ENCODE measurements at places on chromosomes 5 and 9.

- H3K4me1 ChIP-seq: peaks cover 25% of the 10 kb centered on the region
- H3K27me3 ChIP-seq: no peaks in the 10 kb centered on the region
- DNase-seq: no peak
- no peak overlapping the region for H3K4me3 ChIP-seq
- H3K27ac ChIP-seq: no peak overlapping the region
These were observed 60.7 kb downstream of the LHFPL2 start for GRCh38 chr5:78587775-78588291.

DNA sequence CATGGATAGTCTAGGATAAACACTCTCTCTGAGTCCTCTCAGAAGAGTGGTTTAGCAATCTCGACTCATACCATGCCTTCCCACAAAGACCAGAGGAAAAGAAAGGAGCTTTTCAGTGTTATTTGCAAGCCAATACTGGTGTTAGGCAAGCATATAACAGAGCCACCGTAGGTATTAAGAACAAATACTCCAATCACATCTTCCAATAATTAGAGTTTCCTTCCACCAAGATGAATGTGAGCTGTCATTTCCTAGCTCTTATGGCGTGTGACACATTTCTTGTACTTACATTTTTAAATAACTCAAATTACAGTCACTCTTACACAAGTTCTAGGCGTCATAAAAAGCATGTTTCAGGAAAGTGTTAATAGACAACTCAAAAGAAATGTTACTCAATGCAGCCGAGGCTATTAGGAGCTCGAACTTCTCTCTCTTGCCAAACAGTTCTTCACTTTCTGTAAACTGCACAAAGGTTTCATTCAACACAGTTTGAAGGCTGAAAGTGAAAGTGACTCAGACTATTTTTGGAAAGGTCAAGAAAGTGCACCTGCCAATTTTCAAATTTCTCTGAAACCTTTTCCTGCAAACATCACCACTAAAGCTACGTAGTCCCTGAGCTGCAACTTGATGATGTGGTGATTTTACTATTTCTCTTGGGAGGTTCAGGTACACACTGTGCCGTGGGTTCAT, 153.8 kb downstream of the AUH start:
- H3K27ac ChIP-seq: peak overlapping the region; percentile 69
- H3K36me3 ChIP-seq: peaks cover 13% of the 10 kb centered on the region
- H3K4me1 ChIP-seq: peaks cover 16% of the 10 kb centered on the region
- no peaks in the 10 kb centered on the region for H3K27me3 ChIP-seq
- H3K4me3 ChIP-seq: peak overlapping the region; percentile 8
- no peak for DNase-seq

DNA sequence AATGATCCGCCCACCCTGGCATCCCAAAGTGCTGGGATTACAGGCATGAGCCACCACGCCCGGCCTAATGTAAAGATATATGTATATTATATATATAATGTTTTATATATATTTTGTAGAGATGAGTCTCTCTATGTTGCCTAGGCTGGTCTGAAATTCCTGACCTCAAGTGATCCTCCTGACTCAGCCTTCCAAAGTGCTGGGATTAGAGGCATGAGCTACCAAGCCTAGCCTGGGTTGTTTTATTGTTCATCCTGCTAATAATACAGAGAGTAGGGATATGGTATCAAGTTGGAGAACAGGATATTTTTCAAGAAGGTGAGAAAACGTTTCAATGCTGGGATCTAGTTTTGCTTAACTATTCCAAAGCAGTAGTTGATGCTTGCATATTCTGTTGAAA, 2.9 kb downstream of the SEC24A start:
- H3K36me3 ChIP-seq: no peaks in the 10 kb centered on the region
- peaks cover 20% of the 10 kb centered on the region for H3K4me1 ChIP-seq
- H3K4me3 ChIP-seq: peak overlapping the region; percentile 27
- no peak for DNase-seq
- no peaks in the 10 kb centered on the region for H3K27me3 ChIP-seq
- no peak overlapping the region for H3K27ac ChIP-seq

DNA sequence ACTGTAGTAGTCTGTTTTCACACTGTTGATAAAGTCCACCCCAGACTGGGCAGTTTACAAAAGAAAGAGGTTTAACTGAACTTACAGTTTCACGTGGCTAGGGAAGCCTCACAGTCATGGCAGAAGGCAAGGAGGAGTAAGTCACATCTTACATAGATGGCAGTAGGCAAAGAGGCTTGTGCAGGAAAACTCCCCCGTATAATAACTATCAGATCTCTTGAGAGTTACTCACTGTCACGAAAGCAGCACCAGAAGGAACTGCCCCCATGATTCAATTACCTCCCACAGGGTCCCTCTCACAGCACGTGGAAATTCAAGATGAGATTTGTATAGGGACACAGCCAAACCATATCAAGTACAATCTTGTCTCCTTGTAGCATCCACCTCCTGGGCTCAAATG, 21.1 kb downstream of the PARP8 start:
- H3K27ac ChIP-seq: no peak overlapping the region
- peaks cover 4% of the 10 kb centered on the region for H3K4me1 ChIP-seq
- no peak overlapping the region for H3K4me3 ChIP-seq
- peaks cover 24% of the 10 kb centered on the region for H3K36me3 ChIP-seq
- no peaks in the 10 kb centered on the region for H3K27me3 ChIP-seq
- DNase-seq: no peak

DNA sequence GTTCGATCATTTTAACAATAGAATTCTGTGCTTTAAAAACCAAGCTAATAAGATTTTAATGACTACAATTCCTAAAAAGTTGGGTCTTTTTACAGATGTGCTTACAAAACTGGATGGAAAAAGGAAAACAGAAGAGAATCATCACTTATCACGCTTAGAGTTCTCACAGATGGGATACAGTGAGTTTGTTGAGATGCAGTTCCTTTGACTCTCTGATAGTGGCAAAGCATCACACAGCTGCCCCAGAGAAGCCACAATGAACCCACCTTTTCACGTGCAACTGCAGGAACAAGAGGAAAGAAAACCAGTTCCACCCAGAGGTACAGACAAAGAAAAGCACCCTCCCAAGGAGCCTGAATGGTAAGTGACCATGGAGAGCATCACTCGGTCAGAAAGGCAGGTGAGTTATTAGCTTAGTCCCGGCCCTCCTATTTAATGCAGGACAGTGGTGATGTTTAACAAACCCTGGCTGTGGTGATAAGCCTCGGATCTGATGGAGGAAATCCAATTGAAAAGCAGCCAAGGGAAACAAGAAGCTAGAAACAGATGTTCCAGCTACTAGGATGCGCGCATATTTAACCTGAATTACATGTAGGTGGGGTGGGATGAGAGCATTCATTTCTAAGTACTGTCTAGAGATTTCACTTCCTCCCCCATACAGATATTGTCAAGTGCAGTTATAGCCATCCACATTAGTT, 167.7 kb downstream of the TARS1 start:
- no peaks in the 10 kb centered on the region for H3K4me1 ChIP-seq
- no peak for DNase-seq
- no peaks in the 10 kb centered on the region for H3K36me3 ChIP-seq
- no peaks in the 10 kb centered on the region for H3K27me3 ChIP-seq
- no peak overlapping the region for H3K27ac ChIP-seq

- H3K36me3 ChIP-seq: no peaks in the 10 kb centered on the region
- no peaks in the 10 kb centered on the region for H3K4me1 ChIP-seq
These were observed 665 bp upstream of the INSL4 start for GRCh38 chr9:5230554-5230953.

DNA sequence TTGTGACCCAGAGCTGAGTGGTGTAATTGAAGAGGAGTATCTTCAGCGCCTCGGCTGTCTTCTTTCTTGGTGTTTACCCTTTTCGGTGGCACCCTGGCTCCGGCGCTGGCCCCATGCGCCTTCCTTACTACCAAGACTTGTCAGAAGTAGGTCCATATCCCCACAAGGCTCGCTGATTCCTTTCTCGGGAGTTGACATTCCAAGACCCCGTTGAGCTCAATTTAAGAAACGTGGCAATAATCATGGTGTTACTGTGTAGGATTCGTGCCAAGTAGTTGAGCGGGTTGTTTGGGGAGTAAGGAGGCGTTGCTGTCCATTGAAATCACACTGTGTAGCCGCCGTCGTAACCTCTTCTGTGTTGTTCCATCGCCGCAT, 795 bp downstream of the NDUFAF2 start:
- peak overlapping the region; percentile 54 for H3K27ac ChIP-seq
- H3K36me3 ChIP-seq: peaks cover 7% of the 10 kb centered on the region
- DNase-seq: no peak
- no peak overlapping the region for H3K4me3 ChIP-seq

- H3K36me3 ChIP-seq: no peaks in the 10 kb centered on the region
- H3K27ac ChIP-seq: no peak overlapping the region
- no peak overlapping the region for H3K4me3 ChIP-seq
- H3K27me3 ChIP-seq: peaks cover 9% of the 10 kb centered on the region
These were observed 5.2 kb upstream of the GCNT1 start for GRCh38 chr9:76453785-76454184.

DNA sequence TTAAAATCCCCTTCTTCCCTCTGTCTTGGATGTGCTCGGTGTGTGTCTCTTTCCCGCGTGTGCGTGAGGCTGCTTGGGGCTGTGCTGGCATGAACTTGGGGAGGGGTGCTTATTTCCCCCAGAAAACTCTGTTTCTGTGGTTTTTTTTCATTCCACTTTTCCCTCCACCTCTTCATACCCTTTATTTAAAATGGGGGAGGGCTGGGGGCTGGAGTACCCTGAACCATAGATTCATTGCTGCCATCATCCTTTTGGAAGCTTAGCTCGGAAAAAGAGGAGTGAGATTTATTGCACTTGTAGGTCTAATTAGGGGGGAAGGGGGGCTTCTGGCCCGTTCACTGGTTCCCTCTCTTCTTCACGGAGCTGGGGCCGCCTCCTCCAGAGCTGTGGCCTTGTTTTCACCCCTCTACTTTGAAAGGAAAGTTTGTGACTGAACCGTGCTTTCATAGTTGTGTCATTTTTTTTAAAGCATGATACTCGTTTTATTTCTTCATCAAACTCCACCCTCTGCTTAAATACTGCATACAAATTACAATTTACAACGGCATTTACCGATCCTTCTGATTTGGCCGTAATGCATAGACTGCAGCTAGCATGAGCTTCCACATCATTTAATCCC, 2.9 kb downstream of the NR2F1 start:
- H3K4me3 ChIP-seq: peak overlapping the region; percentile 100
- peaks cover 52% of the 10 kb centered on the region for H3K36me3 ChIP-seq
- peak overlapping the region; percentile 99 for H3K27ac ChIP-seq
- peaks cover 47% of the 10 kb centered on the region for H3K27me3 ChIP-seq
- peaks cover 34% of the 10 kb centered on the region for H3K4me1 ChIP-seq
- DNase-seq: no peak

- H3K4me1 ChIP-seq: no peaks in the 10 kb centered on the region
- H3K27me3 ChIP-seq: peaks cover 5% of the 10 kb centered on the region
- H3K36me3 ChIP-seq: no peaks in the 10 kb centered on the region
- H3K4me3 ChIP-seq: no peak overlapping the region
These were observed 77.5 kb upstream of the TGFBR1 start for GRCh38 chr9:99027443-99027842.

GRCh38 chr5:14090290-14090689, 52.9 kb upstream of the TRIO start:
- no peak overlapping the region for H3K4me3 ChIP-seq
- H3K4me1 ChIP-seq: peaks cover 6% of the 10 kb centered on the region
- DNase-seq: no peak
- H3K27ac ChIP-seq: no peak overlapping the region
- H3K36me3 ChIP-seq: no peaks in the 10 kb centered on the region
- no peaks in the 10 kb centered on the region for H3K27me3 ChIP-seq

DNA sequence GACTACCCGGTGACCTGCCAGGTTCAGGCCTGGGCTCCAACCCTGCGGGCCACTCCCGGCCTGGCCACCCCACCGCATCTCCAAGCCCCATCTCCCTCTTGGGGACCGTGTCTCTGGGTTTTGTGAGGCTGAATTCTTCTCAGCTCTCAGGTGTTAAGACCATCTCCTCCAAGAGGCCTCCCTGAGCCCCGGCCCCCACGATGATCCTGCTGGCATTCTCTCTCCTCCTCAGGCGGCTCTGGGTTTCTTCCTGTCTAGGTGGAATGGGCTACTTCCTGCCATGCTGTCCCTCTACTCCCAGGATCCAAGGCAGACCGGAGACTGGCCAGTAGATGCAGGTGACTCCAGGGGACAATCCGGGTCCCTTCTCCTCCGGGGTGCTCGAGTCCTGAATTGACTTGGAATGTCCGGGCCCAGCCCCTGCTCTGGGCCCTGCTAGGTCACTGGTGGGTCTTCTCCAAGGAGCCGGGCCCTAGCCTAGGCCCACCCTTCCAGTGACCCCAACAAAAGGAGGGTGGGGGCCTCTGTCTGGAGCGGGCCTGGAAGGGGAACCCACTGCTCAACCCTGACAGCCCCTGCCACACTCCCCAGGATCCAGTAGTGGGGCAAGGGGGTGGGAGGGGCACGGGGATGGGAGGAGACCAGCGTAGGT, 219.8 kb downstream of the C9orf50 start:
- no peak for DNase-seq
- H3K27me3 ChIP-seq: no peaks in the 10 kb centered on the region
- H3K27ac ChIP-seq: no peak overlapping the region
- H3K4me1 ChIP-seq: peaks cover 16% of the 10 kb centered on the region
- no peak overlapping the region for H3K4me3 ChIP-seq

- no peaks in the 10 kb centered on the region for H3K36me3 ChIP-seq
- peaks cover 6% of the 10 kb centered on the region for H3K4me1 ChIP-seq
These were observed 16.5 kb upstream of the PRSS3 start for GRCh38 chr9:33778700-33779351.

All from neural crest cell (in vitro differentiated cells).